ENCODE measurements at places on chromosomes 4 and X.

GRCh38 chr4:104693601-104694201, 199.0 kb upstream of the CXXC4 start:
- peak; percentile 23 for DNase-seq

DNA sequence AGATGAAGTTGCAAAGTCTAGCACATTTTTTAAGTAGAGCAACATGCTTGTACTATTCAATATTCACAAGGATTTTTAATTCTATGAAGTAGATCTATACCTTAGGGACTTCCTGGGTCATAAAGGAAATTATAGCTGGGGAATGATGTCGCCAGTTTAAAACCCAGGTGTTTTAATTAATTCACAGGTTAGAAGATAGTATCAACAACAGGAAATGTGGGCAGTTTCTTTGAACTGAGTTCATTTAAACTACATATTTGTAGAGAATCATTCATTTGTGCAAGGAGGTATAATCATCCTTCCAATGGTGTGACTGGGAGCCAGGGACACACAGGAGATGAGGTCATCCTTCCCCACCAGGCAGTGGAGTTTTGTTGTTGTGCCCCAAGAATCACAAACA, 181.3 kb upstream of the KLF3 start:
- no peak for DNase-seq

DNA sequence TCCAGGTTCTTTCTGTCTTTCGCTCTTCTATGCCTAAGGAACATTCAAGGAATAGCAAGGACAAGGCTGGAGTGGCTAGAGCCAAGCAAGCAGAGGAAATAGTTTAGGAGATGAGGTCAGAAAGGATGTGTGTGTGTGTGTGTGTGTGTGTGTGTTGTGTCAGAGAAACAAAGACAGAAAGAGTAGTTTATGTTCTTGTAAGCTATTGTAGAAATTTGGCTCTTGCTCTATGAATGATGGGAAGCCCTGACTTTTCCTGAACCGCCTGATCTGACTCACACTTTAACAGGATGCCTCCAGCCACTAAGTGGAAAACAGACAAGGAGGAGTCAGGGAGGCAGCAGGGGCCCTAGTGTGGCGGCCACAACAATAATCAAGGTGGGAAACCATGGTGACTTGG, 39.7 kb downstream of the LGI2 start:
- DNase-seq = no peak

DNA sequence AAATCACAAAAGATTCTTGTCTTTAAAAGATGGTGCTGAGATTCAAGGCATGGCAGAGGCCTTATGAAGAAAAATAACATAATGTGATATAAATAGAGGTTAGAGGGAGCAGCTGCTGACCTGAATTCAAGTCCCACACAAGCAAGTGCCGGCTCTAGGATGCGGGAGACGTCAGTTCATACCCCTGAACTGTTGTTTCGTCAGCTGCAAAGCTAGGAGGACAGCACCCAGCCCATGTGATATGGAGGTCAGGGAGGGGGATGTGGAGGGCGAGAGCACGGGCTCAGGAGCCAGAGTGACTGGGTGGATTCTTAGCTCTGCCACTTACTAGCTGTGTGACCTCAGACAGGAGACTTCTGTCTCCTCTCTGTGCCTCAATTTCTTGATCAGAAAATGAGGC, 77.9 kb downstream of the JAKMIP1 start:
- DNase-seq = no peak

Data from A549 (cell line).